A673 (cell line): ENCODE measurements at places on chromosomes 4 and X. TPM values are rescaled to one million over a fixed set of nuclear protein-coding genes. Genes with fewer than 3 reads are reported as not detected.

Gene RAB9B
- total RNA-seq = 0.61 and 0.67 TPM in 2 replicates

DNA sequence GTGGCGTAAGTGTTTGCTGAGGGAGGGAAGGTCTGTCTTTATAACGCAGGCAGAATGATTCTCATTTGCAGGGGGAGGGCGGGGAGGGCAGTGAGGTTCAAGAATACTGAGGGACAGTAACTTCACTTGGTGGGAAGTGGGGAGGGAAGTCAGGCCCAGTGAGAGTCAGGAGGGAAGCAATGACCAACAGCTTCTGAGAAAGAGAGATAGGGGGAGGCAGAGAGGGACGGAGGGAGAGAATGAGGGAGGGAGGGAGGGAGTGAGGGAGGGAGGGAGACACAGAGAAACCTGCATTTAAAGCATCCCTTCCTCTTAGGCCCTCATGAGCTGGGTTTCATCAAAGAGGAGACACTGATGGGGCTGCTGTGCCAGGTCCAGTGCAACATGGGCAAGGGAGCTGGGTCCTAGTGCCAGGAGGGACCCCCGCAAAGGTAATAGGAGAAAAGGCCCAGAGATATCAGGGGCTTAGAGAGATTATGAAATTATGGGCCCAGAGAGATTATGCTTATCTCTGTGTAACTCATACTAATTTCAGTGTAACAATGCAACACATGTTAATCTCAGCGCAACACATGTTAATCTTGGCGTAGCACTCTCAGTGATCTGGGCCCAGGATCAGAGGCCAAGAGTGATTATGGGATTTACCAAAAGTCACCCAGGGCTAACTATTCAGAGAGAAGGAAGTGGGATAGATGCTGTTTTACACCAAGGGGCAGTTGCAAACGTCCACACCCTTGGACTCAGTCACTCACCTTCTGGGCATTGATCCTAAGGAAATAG lies 112.1 kb downstream of the DRD5 start:
- no peaks in the 10 kb centered on the region for H3K4me1 ChIP-seq
- no peaks in the 10 kb centered on the region for H3K36me3 ChIP-seq
- peaks cover 3% of the 10 kb centered on the region for H3K27me3 ChIP-seq
- DNase-seq = no peak
- H3K27ac ChIP-seq = no peak overlapping the region
- no peak overlapping the region for H3K4me3 ChIP-seq

DNA sequence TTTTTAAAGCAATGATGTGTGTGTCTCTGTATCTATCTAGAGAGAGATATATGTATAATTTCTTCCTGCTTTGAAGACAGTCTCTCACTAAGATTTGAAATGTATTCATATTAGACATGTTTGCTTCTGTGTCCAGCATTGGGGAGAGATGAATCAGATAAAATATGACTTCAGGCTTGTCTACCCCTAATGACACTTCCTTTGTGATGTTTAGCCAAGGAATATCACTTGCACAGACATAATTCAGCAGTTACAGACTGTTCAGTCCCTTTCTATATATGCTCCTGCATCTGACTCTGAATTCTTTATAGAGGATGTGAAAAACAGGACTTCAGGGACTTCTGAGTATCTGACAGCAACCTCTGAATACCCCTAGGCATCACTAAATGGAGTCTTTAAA lies 158.4 kb downstream of the DCLK2 start:
- H3K27ac ChIP-seq = no peak overlapping the region
- H3K36me3 ChIP-seq = no peaks in the 10 kb centered on the region
- no peaks in the 10 kb centered on the region for H3K27me3 ChIP-seq
- no peak overlapping the region for H3K4me3 ChIP-seq

GRCh38 chr4:110514889-110515479 lies 39.0 kb downstream of the ENPEP start:
- H3K27me3 ChIP-seq = no peaks in the 10 kb centered on the region
- no peaks in the 10 kb centered on the region for H3K36me3 ChIP-seq
- DNase-seq = peak; percentile 78
- H3K4me3 ChIP-seq = peak overlapping the region; percentile 55
- H3K27ac ChIP-seq = no peak overlapping the region
- H3K4me1 ChIP-seq = peaks cover 25% of the 10 kb centered on the region

GRCh38 chrX:17662391-17662790 lies 74.9 kb upstream of the SCML1 start:
- no peak overlapping the region for H3K4me3 ChIP-seq
- H3K4me1 ChIP-seq = no peaks in the 10 kb centered on the region
- no peaks in the 10 kb centered on the region for H3K27me3 ChIP-seq
- DNase-seq = no peak
- no peaks in the 10 kb centered on the region for H3K36me3 ChIP-seq
- no peak overlapping the region for H3K27ac ChIP-seq

Gene UCHL1
- total RNA-seq = 908 and 959 TPM in 2 replicates

DNA sequence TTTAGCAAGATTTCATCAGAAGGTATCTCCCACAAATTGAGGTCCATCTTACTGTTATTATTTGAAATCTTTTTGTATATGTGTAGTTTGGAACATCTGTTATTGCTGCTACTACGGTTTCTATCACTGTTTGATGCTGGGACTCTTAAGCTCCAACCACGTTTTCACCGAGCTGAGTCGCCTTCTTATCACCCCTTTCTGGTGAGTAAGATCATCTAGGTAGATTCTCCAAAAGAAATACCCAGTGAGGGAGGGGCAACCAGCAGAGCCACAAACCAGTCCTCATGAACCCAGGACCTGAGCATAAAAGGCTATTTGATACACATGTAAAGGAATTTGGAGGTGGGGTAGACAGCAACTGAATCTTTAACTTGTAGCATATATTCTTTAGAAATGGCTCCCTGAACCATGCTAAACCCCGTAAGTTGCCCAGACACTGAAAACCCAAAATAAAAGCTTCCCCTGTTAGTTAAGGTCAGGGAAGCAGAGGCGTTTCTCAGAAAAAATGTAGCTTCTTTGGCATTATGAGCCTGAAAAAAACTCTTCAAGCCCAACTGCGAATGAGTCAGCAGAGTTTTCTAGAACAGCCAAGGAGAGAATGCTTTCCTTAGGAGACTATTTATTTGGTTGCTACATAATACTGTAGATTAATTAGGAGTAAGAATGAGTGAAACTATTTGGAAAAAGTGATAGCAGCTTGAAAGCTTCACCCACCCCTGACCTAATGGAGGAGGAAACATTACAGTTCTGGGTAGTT lies 53.8 kb upstream of the ATXN3L start:
- H3K4me1 ChIP-seq = peaks cover 16% of the 10 kb centered on the region
- no peak overlapping the region for H3K4me3 ChIP-seq
- no peaks in the 10 kb centered on the region for H3K36me3 ChIP-seq

- no peaks in the 10 kb centered on the region for H3K27me3 ChIP-seq
Measured at GRCh38 chr4:179755322-179755721, 2313.1 kb upstream of the AGA start.

Gene ARSH
- total RNA-seq = not detected in 2 replicates

DNA sequence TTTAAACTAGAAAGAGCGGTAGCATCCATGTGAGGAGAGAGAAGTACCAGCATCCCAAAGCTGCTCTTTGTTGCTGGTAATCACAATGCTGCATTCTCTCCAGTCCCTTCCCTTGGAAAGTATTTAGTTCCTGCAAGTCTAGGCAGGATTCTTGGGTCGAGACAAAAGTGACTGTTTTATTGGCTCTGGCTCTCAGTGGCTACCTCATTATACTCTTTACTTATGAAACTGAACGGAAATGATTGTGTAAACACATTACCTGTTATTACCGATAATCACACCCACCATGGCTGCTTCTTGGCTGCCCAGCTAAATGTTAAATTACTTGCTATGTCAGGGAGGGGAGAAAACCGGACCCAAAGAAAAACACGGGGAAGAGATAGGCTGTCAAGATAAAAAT lies 26.2 kb downstream of the ATXN3L start:
- no peaks in the 10 kb centered on the region for H3K27me3 ChIP-seq
- DNase-seq = peak; percentile 17
- no peaks in the 10 kb centered on the region for H3K36me3 ChIP-seq
- no peak overlapping the region for H3K27ac ChIP-seq

Gene P2RY4
- total RNA-seq = 0.26 TPM in 1 of 2 replicates, not detected in the other

GRCh38 chr4:76615999-76616398 lies 181.0 kb downstream of the SHROOM3 start:
- no peak overlapping the region for H3K4me3 ChIP-seq
- no peak for DNase-seq
- no peaks in the 10 kb centered on the region for H3K36me3 ChIP-seq
- no peak overlapping the region for H3K27ac ChIP-seq
- H3K27me3 ChIP-seq = no peaks in the 10 kb centered on the region

GRCh38 chr4:40124690-40125089 lies 68.0 kb downstream of the N4BP2 start:
- peaks cover 3% of the 10 kb centered on the region for H3K36me3 ChIP-seq
- H3K27me3 ChIP-seq = no peaks in the 10 kb centered on the region
- H3K27ac ChIP-seq = no peak overlapping the region
- no peak overlapping the region for H3K4me3 ChIP-seq
- peaks cover 26% of the 10 kb centered on the region for H3K4me1 ChIP-seq

Gene L1CAM
- 0.64 and 0.87 TPM in 2 replicates for total RNA-seq

GRCh38 chr4:44777115-44777514 lies 50.8 kb upstream of the GNPDA2 start:
- H3K4me3 ChIP-seq = no peak overlapping the region
- no peaks in the 10 kb centered on the region for H3K27me3 ChIP-seq
- H3K4me1 ChIP-seq = no peaks in the 10 kb centered on the region
- no peak for DNase-seq
- H3K27ac ChIP-seq = no peak overlapping the region
- no peaks in the 10 kb centered on the region for H3K36me3 ChIP-seq

GRCh38 chrX:119145241-119145653 lies 17.6 kb upstream of the KIAA1210 start:
- peak; percentile 21 for DNase-seq
- no peak overlapping the region for H3K27ac ChIP-seq
- H3K27me3 ChIP-seq = no peaks in the 10 kb centered on the region
- H3K4me1 ChIP-seq = no peaks in the 10 kb centered on the region
- no peaks in the 10 kb centered on the region for H3K36me3 ChIP-seq

DNA sequence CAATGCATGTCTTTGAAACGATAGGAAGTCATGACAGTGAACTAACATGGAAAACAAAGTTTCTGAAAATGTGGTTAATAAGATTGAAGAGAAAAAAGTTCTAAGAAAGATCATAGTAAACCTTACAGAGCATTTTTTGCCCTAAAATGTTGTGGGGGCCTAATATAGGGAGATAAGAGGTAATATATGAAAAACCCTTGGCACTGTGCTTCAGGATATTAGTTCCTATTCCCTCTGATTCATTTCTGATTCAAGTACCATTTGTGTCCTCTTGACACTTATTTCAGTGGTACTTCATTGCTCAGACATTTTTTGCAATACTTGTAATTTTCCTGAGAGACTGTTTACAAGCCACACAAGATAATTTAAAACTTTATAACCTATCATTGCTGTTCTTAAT lies 35.1 kb downstream of the PAQR3 start:
- no peaks in the 10 kb centered on the region for H3K36me3 ChIP-seq
- H3K4me3 ChIP-seq = no peak overlapping the region
- H3K4me1 ChIP-seq = no peaks in the 10 kb centered on the region
- no peak overlapping the region for H3K27ac ChIP-seq
- DNase-seq = no peak

Gene SLIT2
- total RNA-seq = 59.7 and 70.6 TPM in 2 replicates

GRCh38 chrX:31449081-31449480 lies 377.2 kb upstream of the FTHL17 start:
- no peaks in the 10 kb centered on the region for H3K4me1 ChIP-seq
- H3K4me3 ChIP-seq = no peak overlapping the region
- H3K27me3 ChIP-seq = no peaks in the 10 kb centered on the region
- no peak for DNase-seq
- H3K36me3 ChIP-seq = no peaks in the 10 kb centered on the region
- H3K27ac ChIP-seq = no peak overlapping the region

- peaks cover 32% of the 10 kb centered on the region for H3K36me3 ChIP-seq
- no peaks in the 10 kb centered on the region for H3K27me3 ChIP-seq
- H3K4me3 ChIP-seq = no peak overlapping the region
- DNase-seq = no peak
- H3K27ac ChIP-seq = no peak overlapping the region
Measured at GRCh38 chr4:73137121-73137520, 67.6 kb upstream of the COX18 start.

DNA sequence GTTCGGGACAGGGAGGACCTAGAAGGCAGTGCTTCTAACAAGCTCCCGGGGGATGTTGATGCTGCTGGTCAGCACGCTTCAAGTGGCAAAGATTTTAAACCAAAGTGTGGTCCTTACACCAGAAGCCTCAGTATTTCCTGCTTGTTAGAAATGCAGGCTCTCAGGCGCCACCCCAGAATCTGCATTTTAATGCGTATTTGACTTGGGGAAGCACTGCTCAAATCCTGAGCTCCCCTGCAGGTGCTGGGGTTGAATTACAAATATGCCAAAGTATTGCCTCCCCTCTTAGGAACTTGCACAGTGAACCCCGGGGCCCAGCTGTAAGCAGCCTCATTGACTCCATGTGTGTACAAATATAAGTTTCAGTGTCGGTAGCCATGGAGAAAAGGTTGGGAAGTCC lies 70.8 kb upstream of the RAI2 start:
- H3K4me1 ChIP-seq = no peaks in the 10 kb centered on the region
- no peak for DNase-seq
- H3K4me3 ChIP-seq = no peak overlapping the region
- no peaks in the 10 kb centered on the region for H3K36me3 ChIP-seq
- no peaks in the 10 kb centered on the region for H3K27me3 ChIP-seq

DNA sequence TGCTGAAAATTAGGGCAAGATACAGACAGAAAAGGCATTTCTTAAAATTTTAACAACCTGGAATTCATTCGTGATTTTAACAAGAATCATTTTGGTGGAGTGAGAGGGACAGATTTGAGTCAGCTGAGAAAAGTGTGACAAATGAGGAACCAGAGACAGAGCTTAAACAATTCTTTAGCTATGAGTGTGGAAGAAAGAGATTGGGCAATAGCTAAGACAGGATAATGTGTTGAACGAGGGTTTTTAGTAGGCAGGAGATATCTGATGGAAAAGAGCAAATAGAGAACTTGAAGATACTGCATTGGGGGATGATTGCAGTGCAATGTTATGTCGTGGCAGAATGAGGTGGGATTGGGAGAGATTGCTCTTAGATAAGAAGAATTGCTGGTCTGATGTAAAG lies 164.2 kb upstream of the SPRY1 start:
- H3K4me1 ChIP-seq = peaks cover 23% of the 10 kb centered on the region
- DNase-seq = peak; percentile 14
- H3K36me3 ChIP-seq = no peaks in the 10 kb centered on the region
- H3K4me3 ChIP-seq = no peak overlapping the region
- H3K27me3 ChIP-seq = no peaks in the 10 kb centered on the region
